ENCODE measurements at places on chromosomes 2 and 18.
A peak's percentile ranks its signal among the peaks of the same experiment; 100 is the strongest.

DNA sequence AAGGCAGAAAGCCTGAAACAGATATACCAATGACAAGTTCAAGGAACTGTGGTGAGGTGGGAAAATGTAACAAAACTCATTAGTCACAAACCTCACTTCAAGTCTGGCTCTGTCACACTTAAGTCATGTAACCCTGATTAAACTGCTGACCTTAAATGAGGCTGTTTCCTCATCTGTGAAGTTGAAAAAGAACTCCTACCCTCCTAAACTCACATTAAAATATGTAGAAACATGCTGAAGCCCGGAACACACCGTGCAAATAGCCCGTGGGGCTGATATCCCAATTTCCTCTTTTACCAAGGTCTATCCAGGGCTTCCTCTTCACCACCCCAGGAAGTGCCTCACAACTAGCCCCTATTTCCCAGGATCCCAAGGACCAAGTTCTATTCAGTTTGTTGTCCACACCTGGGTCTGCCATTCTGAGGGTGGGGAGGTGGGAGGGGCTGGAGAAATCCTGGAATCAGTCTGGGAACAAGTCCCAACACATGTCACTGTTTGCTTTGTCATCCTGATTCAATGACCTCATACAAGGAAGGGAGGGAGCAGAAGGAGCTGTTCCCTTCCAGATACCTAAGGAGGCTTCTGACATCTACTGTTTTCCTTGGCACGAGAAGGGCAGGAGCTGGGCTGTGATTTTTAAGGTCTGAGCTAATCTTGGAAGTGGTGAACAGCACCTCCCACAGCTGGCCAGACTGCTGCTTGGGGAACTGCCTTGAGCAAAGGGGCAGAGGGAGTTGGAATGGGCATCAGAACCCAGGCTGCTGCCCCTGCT is 42.3 kb downstream of the SLC4A1AP start:
- DNase-seq, result no peak

- no peak for DNase-seq
Measured at GRCh38 chr2:96815326-96816126, 542 bp upstream of the CNNM3 start.

DNA sequence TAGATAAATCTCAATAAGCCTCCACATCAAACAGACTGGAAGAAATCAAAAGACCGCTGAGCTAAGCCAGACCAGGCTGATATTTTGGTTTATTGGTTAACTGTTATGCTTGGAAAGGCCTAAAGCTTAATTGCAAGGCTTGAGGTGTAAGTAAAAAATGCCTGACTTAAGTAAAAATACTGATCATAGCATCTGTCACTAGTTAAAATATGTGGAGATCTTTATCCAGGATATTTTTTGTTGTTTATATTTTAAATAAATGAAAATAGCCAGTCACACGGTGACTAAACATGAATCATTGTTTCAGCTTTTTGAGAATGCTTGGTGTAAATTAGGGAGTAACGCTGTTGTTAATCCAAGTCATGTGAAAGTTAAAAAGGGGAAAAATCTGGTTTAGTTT is 127.9 kb downstream of the THADA start:
- no peak for DNase-seq

DNA sequence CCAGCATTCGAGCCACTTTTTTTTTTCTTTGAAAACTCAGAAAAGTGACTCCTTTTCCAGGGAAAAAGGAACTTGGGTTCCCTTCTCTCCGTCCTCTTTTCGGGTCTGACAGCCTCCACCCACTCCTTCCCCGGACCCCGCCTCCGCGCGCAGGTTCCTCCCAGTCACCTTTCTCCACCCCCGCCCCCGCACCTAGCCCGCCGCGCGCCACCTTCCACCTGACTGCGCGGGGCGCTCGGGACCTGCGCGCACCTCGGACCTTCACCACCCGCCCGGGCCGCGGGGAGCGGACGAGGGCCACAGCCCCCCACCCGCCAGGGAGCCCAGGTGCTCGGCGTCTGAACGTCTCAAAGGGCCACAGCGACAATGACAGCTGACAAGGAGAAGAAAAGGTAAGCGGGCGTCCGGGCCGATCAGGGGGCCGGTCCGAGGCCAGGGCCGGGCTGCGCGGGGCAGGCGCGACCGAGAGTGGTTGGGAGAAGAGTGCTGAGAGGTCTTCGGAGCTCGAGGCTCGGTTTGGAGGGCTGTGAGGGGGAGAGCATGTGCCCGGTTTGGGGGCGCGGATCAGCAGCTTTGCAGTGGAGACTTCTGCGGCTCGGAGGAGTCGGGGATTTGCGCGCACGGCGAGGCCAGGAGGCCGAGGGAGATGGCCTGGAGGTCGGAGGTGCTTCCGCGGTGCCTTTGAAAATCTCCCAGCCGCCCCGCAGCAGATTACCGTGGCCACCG is 502 bp downstream of the EPAS1 start:
- no peak for DNase-seq

DNA sequence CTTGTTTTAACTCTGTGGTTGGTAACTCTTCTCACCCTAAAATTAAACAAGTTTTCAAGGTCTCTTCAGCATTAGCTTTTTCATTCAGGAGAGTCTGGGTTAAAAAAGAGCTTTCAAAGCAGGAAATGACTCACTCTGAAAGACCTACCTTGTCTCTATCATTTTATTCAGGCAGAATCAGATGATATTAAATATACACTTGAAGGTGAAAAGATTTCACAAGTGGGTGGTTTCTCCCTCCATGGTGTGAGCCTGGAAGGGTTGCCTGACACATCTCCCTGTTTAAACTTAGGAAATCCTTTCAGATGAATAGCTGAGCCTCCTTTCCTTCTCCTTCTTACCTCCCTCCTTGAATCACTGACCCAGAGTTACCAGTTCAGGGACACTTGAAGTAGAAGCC is 1402.0 kb upstream of the PIK3C3 start:
- DNase-seq, result no peak

GRCh38 chr2:53173698-53174455 is 593.7 kb upstream of the CHAC2 start:
- no peak for DNase-seq

DNA sequence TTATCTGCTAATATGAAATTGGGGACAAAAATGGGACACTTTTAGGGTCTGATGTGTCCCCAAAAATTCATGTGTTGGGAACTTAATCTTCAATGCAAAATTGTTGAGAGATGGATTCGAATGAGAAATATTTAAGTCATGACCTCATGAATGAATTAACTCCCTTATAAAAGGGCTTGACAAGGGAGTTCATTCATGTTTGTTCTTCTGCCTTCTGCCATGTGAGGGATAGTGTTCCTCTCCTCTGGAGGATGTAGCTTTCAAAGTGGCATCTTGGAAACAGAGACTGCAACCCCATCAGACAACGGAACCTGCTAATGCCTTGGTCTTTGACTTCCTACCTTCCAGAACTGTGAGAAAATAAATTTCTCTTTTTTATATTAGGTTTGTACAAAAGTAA is 89.2 kb upstream of the LINC00305 start:
- DNase-seq, result no peak

- DNase-seq, result peak; percentile 96
Measured at GRCh38 chr18:32548688-32549087, 78.0 kb upstream of the GAREM1 start.

- DNase-seq, result no peak
Measured at GRCh38 chr2:222912117-222912516, 51.3 kb downstream of the ACSL3 start.

- DNase-seq, result no peak
Measured at GRCh38 chr2:137229834-137230233, 464.5 kb downstream of the THSD7B start.

- DNase-seq, result peak; percentile 12
Measured at GRCh38 chr2:47323009-47323821, 79.7 kb upstream of the MSH2 start.

GRCh38 chr2:120694034-120694433 is 41.6 kb upstream of the GLI2 start:
- no peak for DNase-seq

DNA sequence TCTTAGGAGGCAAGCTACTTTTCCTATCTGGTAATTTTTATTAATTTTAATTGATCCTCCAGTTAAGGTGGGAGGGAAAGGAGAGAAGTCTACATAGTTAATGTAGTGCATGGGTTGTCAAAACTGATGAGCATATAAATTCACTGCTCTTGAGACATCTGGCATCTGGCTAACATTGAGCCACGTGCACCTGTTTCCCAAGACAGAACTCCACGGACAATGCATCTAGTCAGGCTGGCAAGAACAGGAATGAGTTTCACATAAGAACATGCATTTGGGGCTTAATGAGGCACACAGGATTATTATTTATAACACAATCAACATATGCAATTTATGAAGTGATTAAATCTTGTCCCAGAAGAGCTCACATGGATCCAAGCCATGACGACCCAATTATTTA is 16.2 kb upstream of the RAB1A start:
- DNase-seq, result no peak

DNA sequence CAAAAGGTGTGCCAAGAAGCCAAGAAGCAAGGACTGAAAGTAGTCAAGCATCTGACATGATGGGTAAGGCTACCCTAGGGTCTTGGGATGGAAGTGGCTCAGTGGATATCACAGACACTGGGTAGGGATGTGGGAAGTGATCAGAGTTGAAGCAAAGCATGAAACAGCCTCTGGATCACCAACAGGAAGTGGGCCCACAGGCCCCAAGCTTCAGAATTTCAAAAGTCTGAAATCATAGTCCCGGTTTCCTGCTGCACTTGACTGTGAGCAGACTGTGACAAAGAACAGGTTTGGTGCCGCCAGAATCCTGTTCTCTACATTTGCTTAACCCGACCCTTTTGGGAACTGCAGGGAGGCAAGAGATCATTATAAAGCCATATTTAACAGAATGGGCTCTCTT is 57.4 kb downstream of the SP100 start:
- no peak for DNase-seq

GRCh38 chr2:27735263-27735904 is 36.1 kb upstream of the MRPL33 start:
- no peak for DNase-seq

- no peak for DNase-seq
Measured at GRCh38 chr2:11168488-11168887, 13.2 kb downstream of the SLC66A3 start.

DNA sequence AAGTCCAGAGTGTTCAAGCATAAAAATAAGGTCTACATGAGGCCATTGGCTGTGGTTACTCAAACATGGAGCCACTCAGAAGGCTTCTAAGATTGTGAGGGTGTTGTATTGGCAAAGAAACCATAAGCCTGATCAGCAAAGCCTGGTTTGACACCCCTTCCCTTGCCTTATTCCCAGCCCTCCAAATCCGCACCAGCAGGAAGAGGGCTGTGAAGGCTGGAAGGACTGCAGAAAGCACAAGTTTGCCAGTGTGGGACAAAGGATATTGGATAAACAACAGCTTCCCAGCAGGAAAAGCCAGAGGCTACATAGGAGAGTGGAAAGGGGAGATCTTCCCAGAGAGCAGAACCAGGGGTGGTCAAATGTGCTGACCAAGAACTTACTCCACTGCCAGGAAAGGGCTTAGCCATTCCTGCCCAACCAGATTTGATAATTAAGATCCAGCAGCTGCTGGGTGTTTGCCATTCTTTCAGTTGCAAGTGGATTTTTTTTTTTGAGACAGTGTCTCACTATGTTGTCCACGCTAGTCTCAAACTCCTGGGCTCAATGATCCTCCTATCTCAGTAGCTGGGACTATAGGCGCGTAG is 1.5 kb upstream of the PRKAG3 start:
- no peak for DNase-seq

DNA sequence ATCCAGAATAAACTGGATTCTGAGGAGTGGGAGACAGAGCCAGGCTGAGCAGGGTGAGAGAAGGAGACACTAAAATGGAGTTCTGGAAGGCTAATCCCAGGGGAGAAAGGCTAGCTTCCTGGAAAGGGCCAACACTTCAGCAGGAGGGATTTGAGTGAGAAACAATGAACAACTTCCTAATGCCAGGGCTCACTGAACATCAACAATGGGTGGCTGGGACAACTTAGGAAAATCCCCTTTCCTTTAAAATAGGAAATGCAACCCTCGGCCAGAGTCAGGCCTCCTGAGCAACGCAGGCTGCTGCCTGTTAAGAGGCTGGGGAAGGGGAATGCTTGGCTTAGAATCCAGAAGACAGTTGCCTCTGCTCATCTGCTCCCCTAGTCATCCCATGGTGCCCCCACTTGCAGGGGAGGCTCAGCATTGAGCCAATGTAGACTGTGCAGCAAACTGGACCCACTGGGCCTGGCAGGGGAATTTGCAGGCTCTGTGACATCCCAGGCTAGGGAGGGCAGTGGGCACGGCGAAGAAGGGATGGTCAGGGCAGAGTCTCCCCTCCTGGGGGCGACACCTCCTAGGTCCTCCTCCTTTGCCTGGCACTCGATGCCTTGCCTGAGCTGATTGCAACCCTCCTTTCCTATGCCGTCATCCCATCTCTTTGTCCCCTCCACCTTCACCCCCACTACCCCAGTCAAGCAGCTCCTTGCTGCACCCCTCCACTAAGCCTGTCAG is 182.5 kb downstream of the TNS1 start:
- DNase-seq, result no peak

GRCh38 chr2:232264081-232264480 is 114.5 kb upstream of the ALPP start:
- DNase-seq, result no peak

- no peak for DNase-seq
Measured at GRCh38 chr2:71995067-71995665, 152.5 kb downstream of the CYP26B1 start.

GRCh38 chr2:201144101-201145051 is 28.4 kb downstream of the CFLAR start:
- DNase-seq, result no peak

- no peak for DNase-seq
Measured at GRCh38 chr2:48131539-48132270, 225.4 kb upstream of the FBXO11 start.

DNA sequence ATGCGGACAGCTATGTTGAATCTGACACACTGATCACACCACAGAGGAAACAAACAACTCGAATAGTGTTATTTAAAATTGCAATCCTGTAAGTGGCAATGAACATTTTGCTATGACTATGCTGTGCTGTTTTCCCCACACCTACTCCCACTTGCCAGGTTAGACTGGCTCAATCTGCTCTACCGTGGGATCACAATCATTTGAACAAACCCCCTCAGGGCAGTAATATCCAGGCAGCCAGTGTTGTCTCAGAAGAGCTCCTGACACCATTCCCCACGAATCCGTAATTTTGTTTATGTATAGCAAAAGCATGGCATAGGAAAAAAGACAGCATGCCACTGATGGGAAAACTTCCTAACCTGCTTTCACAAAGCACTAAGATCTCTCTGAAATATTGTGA is 284.3 kb downstream of the ERBB4 start:
- DNase-seq, result no peak

GRCh38 chr2:160664603-160665140 is 171.1 kb upstream of the RBMS1 start:
- DNase-seq, result no peak

DNA sequence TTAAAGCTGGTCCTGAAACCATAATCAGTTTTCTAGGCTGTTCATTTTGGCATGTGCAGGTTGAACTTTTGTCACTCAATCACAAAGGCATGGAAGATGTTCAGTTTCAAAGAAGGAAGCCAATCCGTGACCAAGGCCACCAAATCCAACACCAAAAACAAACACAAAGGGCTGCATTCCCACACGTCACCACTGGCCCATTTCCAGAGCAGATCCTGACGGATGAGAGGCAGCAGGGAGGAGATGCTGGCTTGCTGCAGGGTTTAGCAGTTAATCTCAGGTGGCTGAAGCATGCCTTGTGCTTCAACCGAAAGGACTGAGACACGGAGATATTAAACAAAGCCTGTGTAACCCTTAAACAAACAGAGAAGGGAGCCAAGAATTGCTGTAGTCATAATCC is 191.9 kb upstream of the CTAGE1 start:
- no peak for DNase-seq
